ENCODE measurements at places on chromosomes 3 and 15.

GRCh38 chr15:76823890-76824289, 81.2 kb downstream of the SCAPER start:
- DNase-seq: no peak

GRCh38 chr3:137205394-137206045, 247.7 kb downstream of the IL20RB start:
- no peak for DNase-seq

- no peak for DNase-seq
Observed at GRCh38 chr3:65928110-65928509, 110.6 kb downstream of the MAGI1 start.

- DNase-seq: no peak
Observed at GRCh38 chr15:64634027-64634426, 141.4 kb downstream of the RBPMS2 start.

DNA sequence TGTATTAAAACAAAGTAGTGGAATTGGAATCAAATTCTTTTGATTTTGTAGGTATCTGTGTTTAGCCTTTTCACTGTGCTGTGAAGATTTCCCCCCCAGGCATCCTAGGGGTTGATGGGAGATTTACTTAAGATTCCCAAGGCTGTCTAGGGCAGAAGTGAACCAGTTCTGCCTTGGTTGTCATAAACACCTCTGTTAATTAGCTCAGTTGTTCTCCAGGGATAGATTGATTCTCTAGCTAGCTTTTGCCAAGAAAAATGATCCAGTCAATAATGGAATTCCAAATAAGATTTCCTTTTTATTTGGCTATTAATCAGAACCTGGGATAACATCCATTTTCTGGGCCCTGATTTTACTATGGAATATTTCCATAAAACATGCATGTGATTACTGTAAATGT, 12.7 kb downstream of the DAG1 start:
- DNase-seq: no peak

DNA sequence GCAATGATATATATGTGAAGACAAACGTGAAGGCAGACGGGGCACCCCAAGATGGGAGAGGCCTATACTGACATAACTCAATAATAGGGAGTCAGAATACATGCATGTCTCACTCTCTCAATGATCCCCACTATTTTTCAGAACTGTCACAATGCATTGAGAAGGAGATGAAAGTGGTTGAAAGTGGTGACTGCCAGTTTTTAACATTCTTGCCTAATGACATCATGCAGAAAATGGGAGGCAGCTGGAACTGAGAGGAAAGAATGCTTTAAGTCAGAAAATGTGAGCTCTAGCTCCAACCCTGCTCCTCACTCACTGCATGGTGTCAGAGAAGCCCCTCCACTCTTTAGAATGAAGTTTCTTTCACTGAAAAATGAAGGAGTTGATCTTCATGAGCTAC, 55.3 kb upstream of the P2RY1 start:
- no peak for DNase-seq

DNA sequence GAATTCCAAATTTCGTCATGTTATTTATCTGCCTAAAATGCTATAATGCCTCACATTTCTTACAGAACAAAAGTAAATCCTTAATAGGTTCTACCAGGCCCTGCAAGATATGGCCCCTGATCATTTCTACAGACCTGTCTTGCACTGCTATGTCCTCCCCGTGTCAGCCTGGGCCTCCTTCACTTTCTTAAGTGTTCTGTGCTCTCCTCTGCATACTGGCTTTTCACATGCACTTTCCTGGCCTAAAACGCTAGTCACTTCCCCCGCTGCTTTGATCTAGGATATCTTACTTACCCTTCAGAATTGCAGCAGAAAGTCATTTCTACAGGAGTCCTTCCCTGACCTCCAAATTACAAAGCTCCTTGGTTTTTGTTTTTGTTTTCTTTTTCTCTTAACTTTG, 551.3 kb downstream of the NSUN3 start:
- DNase-seq: no peak

DNA sequence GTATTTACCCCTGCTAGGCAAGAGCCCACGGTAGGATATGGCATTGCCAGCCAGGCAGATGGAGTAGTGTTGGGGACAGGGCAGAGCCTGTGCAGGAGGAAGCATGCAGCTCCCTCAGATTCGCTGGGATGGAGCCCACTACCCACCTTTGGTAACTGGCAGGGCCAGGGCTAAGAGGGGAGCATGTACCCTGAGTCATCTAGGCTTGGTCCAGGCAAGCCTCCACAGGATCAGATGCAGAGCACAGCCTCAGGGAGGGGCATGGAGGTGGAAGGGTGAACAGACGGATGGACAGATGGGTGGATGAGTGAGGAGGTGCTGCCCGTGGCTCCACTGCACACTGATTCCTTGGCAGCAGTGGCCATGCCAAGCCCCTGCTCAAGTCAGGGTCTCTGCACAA, 33.0 kb downstream of the IL20RB start:
- no peak for DNase-seq

DNA sequence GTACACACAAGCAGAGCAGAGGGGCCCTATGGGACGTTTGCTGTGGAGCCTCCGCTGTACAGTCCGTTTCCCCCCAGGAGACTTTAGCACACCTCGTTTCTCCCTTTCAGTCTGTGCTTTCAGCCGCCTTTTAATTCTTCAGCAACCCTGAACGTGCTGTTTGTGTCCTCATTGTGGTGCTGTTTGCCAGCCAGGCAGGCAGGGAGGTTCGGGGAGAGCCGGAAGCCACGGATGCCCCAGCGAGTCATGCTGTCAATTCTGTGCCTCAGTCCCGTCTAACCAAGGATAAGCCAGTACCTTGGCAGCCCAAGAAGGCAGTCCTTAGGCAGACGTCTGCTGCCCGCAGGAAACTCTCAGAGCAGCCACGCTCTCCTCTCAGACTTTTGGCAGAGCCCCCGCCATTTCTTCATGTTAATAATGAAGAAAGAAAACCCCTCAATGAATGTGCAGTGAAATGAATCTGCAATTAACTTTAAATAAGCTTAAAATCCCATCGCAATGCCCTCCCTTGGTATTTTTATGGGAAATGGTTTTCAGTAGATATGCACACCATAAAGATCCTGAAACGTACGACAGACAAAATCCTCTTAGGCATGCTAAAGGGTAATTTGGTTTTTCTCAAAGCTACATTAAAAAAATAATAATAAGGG, 158.6 kb downstream of the UACA start:
- DNase-seq: no peak

- no peak for DNase-seq
Observed at GRCh38 chr3:32959371-32959770, 7.9 kb downstream of the CCR4 start.

- no peak for DNase-seq
Observed at GRCh38 chr15:93036951-93037819, 51.8 kb downstream of the RGMA start.

- no peak for DNase-seq
Observed at GRCh38 chr3:150074277-150074676, 103.6 kb upstream of the PFN2 start.

GRCh38 chr3:38212141-38212540, 46.8 kb downstream of the OXSR1 start:
- no peak for DNase-seq

- no peak for DNase-seq
Observed at GRCh38 chr3:85838921-85839320, 880.1 kb downstream of the CADM2 start.

GRCh38 chr3:174342941-174343501, 516.1 kb upstream of the NAALADL2 start:
- DNase-seq: peak; percentile 42

DNA sequence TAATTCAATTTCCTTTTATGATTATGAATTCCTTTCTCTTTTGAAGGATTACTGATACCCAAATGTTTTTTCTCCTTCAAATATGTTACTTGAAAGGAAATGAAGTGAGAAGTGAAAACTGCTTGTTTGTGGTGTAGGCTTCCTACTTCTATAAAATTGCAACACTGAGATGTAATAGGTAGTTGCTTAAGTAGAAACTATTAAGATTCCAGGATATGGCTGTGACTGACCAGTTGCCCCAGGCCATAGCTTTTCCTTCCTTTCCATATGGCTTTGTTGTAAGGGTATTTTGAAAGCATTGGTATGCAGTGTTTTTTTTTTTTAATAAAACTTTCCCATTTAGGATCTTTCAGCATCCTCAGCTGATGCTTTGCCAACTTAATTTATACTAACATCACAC, 28.5 kb downstream of the DNAJC13 start:
- peak; percentile 50 for DNase-seq

- DNase-seq: no peak
Observed at GRCh38 chr3:8320711-8321458, 180.7 kb upstream of the LMCD1 start.

GRCh38 chr3:13712682-13713180, 163.8 kb downstream of the FBLN2 start:
- no peak for DNase-seq

DNA sequence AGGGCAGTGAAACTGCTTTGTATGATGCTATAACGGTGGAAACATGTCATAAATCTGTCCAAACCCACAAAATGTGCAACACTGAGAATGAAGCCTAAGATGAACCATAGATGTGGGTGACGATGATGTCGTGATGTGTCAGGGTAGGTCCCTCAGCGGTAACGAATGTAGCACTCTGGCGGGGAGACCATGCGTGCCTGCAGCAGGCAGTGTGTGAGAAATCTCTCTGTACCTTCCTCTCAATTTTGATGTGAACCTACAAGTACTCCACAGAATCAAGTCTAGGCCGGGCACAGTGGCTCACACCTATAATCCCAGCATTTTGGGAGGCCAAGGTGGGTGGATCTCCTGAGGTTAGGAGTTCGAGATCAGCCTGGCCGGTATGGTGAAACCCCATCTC, 268.2 kb upstream of the LYSMD4 start:
- no peak for DNase-seq

DNA sequence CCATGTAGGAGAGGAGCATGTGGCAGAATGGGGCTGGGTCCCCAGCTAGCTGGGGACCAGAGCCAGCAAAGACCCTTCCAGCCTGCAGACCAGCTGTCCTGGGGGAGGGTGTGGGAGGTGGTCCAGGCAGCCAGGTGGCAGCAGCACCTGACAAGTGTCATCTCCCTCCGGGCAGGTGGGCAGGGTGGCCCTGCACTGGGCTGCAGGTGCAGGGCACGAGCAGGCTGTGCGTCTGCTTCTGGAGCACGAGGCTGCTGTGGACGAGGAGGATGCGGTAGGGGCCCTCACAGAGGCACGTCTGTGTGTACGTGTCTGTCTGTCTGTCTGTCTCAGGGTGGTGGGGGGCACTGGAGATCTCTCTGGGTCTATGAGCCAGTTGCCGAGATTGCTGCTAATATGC, 5.5 kb downstream of the ANKDD1A start:
- DNase-seq: no peak

GRCh38 chr15:87639305-87640011, 617.1 kb downstream of the NTRK3 start:
- no peak for DNase-seq

DNA sequence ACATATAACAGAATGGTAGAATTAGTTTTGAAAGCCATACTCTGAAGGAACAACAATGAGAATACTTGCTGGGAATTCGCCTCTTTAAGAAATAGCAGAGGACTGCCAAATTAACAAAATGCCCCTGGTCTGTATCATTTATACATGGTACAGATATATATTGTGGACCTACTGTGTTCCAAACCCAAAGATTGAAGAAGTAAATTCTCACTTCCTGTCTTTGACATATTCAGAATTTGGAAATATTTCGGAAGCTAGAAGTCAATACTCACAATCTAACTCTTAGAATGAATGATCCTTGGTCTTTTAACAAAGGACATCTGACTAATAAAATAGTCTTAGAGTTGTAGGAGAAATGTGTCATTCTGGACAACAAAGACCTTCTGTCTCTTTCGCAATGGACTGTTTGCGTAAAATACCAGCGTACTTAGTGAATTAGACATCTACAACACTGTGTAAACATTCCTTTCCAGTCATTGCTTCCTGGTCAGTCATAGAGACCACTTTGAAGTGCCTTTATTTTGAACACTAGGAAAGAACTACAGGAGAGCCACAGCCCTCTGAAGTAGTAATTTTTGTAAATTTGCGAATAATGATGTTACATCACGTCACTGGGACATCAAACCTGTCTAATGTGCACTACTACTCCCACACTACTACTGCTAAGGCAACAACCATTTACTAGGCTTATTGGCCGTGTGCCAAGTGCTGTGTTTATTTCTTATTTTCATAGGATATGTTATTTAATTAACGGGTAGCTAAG, 68.0 kb downstream of the CHL1 start:
- no peak for DNase-seq

GRCh38 chr3:159928071-159928491, 60.6 kb upstream of the IL12A start:
- DNase-seq: peak; percentile 49
